ENCODE measurements at places on chromosomes 3 and 15. TPM values are rescaled to one million over a fixed set of nuclear protein-coding genes. Genes with fewer than 3 reads are reported as not detected.

DNA sequence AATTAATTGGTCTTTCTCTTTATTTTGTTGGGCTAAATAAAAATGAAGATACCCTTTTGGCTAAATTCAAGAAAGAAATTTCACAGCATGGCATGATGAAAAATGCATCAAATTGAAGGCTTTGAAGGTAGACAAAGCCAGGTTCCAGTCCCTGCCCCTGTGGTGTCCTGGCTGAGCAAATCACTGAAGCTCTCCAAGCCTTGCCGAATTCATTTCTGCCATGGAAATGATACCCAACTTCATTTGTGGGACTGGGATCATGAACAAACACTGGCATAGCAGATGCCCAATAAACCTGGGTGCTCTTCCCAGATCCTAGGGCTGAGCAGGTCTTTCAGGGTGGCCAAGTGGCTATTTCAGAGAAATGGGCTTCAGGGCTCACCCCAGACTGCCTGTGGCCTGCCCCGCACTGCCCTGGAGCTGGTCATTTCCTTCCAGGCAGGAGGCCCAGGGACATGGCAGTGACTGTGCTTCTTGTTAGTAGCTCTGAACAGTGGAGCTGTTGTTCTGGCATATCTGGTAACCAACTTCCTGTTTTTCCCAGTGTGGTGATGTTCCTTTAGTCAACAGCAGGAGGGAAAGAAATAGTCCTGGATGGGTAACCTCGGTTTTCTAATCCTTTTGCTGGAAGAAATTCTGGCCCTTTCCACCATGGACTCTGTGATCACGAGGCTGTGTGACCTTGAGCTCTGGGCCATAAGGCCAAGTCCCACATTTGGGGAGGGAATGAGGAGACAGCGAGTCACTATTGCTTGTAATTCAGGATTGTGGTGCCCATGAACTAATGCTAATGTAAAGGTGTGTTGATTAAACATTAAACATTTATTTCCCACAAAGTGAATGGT, 47.6 kb downstream of the CTDSPL start:
- H3K4me3 ChIP-seq: no peak overlapping the region
- H3K27me3 ChIP-seq: peaks cover 9% of the 10 kb centered on the region
- H3K27ac ChIP-seq: no peak overlapping the region
- H3K4me1 ChIP-seq: peaks cover 32% of the 10 kb centered on the region

The NUP210 gene
- total RNA-seq: 127 TPM

GRCh38 chr3:28718074-28718849, 369.6 kb upstream of the AZI2 start:
- H3K4me3 ChIP-seq: no peak overlapping the region
- H3K36me3 ChIP-seq: no peaks in the 10 kb centered on the region
- DNase-seq: no peak
- no peaks in the 10 kb centered on the region for H3K27me3 ChIP-seq
- H3K27ac ChIP-seq: no peak overlapping the region
- no peaks in the 10 kb centered on the region for H3K4me1 ChIP-seq

The SHF gene
- 20.4 TPM for total RNA-seq

DNA sequence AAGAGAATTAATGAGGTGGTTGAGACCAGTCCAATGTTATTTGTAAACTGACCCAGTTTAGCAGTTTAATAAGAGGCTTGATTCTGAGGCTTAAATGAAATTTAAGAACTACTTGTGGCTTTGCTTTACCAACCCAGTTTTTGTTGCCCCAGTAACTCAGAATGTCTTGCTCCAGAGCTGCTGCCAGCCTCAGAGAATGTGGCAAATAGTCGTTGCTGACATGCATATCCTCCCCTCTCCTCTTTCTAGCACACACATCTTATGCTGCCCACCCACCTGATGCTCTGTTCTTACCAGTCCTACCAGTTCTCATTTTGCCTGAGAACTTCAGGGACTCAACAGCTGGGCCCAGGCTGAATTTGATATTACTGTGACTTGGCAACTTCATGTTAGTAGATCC, 92.4 kb upstream of the TSC22D2 start:
- DNase-seq: no peak
- H3K4me3 ChIP-seq: no peak overlapping the region
- H3K27me3 ChIP-seq: peaks cover 11% of the 10 kb centered on the region
